Astrocyte (in vitro differentiated cells and primary cell): ENCODE measurements at places on chromosomes 12 and 14. TPM values are rescaled to one million over a fixed set of nuclear protein-coding genes. Genes with fewer than 3 reads are reported as not detected.

GRCh38 chr14:104637546-104638003 is 33.0 kb upstream of the TMEM179 start:
- no peak for DNase-seq

- DNase-seq, result no peak
Observed at GRCh38 chr12:40616383-40616915, 75.8 kb upstream of the CNTN1 start.

DNA sequence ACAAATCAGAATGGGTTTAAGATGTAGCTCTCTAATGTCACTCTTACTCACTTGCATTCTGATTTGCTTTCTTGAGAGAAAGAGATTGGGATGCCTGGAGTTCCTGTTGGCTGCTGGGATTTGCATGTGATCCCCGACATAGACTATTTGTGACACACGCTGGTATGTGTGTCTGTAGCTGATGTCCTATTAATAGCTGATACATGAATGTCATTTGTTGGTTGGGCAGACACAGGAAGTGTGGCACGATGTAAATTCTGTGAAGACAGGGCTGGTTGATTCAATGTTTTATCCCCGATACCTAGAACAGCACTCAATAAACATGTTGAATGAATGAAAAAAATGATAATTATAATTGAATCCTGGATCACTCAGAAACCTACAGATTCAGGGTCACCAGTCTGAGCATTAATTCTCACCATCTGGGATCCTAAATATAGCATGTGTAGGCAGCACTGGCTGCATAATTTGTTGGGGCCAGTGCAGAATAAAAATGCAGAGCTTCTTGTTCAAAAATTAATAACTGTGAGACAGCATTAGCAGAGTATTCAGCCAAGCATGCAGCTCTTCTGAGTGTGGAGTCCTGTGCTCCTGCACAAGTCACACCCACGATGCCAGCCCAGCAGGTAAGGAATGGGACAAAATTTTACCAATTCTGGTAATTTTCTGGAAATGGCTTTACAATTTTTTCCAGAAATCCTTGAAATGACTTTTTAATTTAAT is 35.5 kb upstream of the SOCS2 start:
- no peak for DNase-seq

- no peak for DNase-seq
Observed at GRCh38 chr12:22800332-22800731, 175.4 kb downstream of the ETNK1 start.

DNA sequence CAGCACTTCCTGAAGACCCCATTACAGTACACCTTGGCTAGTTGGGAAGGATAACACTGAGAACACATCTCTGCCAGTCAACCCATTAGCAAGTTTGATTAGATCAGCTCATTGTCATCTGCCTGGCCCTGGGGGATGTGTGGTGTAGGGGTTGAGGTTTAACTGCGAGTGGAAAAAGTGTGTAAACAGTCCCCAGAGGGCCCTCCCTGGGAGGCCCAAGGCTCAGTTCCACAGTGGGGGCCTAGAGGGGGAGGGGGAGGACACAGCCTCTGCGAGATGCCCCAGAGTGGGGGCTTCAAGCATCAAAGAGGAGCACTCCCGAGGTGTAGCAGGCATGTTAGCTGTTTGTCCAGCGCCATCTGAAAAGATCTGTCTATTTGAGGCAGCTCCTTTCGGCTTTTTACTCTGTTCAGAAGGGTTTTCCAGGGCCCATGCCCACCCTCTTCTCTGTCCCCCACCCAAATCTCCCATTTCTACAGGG is 344 bp downstream of the LPAR5 start:
- no peak for DNase-seq

GRCh38 chr14:100010679-100011078 is 54.5 kb upstream of the EVL start:
- no peak for DNase-seq

DNA sequence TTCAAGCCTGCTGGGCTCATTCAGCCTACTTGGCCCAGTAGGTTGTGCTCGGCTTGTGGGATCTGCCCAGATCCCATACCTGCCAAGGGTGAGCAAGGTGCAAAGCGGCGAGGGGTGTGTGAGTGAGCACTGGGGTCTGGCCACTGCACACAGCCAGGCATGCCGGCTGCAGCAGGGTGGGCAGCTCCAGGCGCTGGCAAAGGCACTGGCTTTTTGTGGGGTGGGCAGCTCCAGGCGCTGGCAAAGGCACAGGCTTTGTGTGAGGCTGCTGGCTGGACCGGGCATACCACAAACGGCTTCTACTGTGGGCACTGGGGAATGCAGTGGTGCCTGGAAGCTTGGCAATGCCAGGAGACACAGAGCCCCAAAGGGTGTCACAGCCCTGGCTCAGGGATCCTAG is 137.4 kb downstream of the SLC16A7 start:
- no peak for DNase-seq

GRCh38 chr14:29937116-29937515 is 9.5 kb upstream of the PRKD1 start:
- no peak for DNase-seq

- DNase-seq, result no peak
Observed at GRCh38 chr14:58919217-58919616, 269.2 kb upstream of the DAAM1 start.

GRCh38 chr14:54083549-54084239 is 127.1 kb upstream of the BMP4 start:
- no peak for DNase-seq

GRCh38 chr14:79568594-79568993 is 642.7 kb downstream of the DIO2 start:
- peak; percentile 79 for DNase-seq

DNA sequence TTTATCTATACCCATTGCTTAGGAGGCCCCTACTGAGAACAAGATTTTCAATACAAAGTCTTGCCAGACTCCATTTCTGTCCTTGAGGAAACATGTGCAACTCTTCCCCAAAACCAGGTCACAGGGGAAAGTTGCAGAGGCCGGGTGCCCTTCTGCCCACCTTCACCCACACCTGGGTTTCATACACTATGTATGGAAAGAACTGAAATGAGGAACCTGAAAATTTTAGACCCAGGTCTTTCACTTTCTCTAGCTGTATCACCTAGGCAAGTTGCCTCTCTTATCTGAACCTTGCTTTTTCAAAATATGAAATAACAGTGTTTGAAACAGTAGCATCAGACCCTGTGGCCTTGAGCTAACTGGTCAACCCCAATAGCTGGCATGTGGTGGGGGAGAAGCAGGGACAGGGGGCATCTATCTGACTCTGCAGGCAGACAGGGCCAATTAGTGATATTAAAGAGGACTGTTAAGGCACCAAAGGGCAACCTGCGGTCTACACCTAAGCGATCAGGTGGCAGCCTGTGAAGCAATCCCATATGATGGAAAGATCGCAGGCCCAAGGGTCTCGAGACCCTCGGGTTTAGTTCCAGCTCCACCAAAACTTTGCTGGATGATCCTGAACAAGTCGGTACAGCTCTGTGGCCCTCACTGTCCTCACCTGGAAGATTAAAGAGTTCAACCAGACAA is 346.5 kb downstream of the BCL11B start:
- no peak for DNase-seq

GRCh38 chr12:100133200-100133599 is 9.5 kb downstream of the BLTP3B start:
- DNase-seq, result no peak

DNA sequence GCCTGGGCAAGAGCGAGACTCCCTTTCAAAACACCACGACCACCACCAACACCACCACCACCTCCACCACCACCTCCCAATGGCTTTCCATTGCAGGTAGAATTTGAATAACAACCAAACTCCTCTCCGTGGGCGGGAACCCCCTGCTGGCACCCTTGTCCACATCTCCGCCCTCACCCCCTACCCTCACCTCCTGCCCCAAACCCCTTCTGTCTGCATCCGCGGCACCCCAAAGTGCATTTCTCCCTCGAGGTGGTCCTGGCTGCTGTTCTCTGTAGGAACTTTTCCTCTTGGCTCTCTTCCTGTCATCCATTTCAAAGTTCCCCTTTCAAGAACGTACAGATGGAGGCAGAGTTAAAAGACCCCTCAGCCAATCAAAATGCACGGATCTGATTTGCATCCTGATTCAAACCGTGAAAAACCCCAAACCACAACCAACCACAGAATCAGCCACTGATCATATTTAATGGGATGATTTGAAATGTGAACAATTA is 3.8 kb downstream of the SDSL start:
- no peak for DNase-seq

DNA sequence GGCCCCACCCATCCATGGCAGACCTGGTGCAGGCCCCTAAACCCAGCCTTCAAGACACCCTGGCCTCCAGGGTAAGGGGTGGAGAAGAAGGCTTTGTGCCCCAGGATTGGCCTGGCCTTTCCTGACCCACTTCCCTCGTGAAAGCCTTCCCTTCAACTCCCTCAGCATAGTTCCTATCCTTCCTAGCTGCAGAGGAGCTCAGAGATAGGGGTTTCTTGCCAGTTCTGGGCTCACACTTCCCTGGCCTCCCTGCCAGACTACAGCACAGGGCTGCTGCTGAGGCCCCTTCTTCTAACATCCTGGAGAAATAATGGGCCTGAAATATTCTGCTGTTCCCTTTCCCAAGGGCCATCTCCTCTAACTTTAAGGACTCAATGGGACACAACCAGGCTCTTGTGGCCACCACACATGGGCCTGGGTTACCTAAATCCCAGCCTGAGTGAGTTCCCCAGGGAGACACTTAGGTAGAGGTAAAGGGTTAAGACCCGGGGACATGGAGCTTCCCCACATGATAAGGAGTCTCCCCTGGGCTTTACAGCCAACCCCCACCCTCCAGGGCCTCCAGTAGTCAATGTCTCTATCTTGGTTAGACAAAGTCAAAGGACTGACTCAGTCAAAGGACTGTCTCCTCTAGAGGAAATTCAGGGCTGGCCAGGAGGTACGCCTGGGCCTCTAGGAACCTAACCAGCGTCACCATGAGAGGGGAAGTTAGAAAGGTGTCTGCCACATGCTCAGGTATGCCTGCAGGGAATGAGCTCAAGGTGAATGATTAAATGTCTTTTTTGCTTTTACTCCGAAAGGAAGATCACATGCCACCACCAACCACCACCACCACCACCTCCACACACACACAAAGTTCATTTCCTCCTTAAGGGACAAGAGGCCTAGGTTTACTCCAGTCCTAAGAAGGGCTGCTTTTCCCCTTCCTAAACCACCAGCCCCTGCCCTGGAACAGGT is 7.1 kb downstream of the ZFP36L1 start:
- peak; percentile 66 for DNase-seq

DNA sequence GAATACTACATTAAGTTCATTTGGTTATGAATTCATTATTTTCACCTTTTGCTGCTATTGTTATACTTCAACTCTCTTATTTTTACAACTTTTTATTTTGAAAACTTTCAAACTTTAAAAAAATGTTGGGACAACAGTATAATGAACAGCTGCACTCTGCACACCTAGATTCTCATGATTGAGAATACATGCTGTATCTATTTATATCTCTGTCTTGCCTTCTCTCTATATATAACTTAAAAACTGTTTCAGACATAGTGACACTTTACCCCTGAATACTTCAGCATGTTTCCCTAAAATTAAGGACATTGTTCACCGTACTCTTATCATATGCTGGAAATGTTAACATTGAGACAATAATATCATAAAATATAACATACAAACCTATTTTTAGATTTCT is 237.1 kb downstream of the GPHN start:
- DNase-seq, result no peak

GRCh38 chr12:68342966-68343365 is 10.8 kb upstream of the MDM1 start:
- DNase-seq, result no peak

- DNase-seq, result no peak
Observed at GRCh38 chr12:104964167-104964855, 6.2 kb upstream of the SLC41A2 start.

GRCh38 chr14:78752518-78753188 is 582.5 kb downstream of the NRXN3 start:
- peak; percentile 29 for DNase-seq

DNA sequence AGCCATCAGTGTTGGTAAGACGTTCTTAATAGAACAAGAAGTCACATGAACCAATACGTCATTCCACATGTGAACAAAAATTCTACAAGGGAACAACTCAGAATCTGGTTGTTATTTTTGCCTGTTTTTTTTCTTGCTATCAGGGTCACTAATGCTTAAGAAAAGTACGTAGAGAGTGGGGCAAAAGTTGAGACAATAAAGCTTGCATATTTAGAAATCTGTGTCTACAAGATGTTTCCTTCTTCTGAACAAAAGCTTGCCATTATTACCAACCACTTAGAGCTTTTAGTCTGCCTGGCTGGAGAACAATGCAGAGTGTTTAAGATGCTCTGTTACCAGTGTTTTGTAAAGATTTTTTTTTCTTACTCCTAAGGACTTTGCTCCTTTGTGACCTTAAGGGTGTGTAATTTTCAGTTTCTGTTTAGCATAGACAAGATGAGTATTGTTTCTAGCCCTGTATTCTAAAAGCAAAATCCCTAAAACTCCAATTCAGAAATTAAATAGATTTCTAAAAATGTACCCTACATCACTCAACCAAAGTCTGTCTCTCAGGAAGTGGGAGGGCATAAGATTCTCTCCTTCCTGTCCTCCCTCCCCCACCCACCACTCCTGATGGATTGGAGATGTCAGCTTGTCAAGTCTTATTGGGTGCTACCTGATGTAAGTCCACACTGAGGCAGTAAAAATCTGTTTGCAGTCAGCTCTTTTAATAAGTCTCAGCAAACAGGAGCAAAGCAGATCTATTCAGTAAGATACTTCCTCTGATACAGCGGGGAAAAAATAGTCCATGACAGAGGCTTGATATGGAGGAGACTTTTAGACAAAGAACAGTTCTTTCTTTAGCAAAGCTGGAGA is 267.6 kb downstream of the GRIN2B start:
- no peak for DNase-seq

DNA sequence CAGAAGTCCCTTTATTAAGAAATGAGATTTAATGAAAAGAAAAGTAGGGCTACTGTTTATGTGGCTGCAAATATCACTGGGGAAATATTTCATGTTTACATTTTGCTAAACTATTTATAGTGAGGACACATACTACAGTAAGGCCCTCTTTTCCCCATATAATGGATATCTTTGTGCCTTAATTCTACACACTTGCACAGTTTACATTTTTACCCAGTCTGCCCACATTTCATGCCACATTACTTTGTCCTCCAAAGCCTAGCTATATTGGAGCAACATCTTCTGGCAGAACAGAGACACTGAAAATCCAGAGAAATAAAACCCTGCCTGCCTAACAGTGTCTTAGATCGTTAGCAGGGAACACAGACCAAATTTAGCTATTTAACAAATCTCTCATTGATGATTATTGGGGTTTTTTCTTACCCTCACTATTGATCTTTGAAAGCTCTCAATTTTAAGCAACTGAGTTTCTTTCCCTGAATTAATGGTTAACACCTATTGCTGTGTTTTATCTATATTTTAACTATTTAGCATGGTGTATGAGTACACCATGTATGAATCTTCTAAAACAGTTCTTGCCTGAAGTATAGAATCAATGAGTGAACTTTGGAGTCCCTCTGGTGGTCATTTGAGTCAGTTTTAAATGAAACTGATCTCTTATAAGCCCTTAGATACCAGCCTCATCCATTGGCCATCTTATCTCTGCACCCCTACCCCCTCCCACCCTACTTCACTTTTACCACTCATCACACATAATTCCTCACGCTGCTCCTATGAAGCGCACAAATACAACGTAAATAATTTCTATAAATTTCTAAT is 170.2 kb downstream of the BCAT1 start:
- peak; percentile 38 for DNase-seq

- DNase-seq, result no peak
Observed at GRCh38 chr12:44038411-44038810, 202.5 kb downstream of the TMEM117 start.

The PTPRQ gene
- total RNA-seq, result 0.18 TPM in 1 of 2 replicates, not detected in the other

The DEGS2 gene
- total RNA-seq, result 0.07 TPM in 1 of 2 replicates, not detected in the other

The SERPINA12 gene
- not detected in 2 replicates for total RNA-seq

The OTOGL gene
- 0.16 and 0.53 TPM in 2 replicates for total RNA-seq

The THTPA gene
- 6.8 and 8.1 TPM in 2 replicates for total RNA-seq

The FAM181A gene
- total RNA-seq, result not detected in 2 replicates

The C14orf39 gene
- total RNA-seq, result 1.6 and 2.1 TPM in 2 replicates

The C12orf54 gene
- total RNA-seq, result 1.2 and 1.8 TPM in 2 replicates

The TSPAN11 gene
- 9.5 and 12.4 TPM in 2 replicates for total RNA-seq

The TCHP gene
- total RNA-seq, result 6.8 and 8.6 TPM in 2 replicates
